ENCODE measurements at places on chromosomes 13 and 19.

DNA sequence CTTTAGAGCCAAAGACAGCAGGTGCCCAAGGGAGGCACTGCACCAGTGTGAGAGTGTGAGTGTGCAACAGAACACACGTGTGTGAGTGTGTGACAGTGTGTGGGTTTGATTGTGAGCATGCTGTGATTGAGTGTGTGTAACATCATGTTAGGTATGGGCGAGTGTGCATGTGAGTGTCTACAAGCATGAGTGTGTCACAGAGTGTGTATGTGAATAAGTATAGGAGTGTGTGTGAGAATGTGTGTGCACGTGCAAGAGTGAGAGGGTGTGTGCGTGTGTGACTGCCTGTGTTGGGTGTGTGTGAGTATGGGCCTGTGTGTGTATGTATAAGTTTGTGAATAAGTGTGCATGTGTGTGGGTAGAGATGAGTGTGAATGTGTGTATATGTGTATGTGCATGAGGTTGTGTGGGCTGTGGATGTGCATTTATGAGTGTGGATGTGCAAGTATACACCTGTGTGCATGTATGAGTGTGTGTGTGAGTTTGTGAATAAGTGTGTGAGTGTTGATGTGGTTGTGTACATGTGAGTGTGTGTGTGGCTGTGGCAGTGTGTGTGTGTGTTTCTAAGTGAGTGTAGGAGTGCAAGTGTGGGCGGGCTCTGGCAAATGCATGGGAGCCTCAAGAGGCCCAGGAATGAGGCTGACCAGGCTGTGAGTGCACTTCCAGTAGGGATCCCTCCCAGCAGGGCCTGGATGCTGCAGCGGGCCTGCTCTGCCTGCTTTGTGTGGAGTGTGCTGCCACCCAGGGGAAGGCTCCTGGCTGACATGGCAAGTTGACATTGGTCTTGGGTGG is 198.4 kb downstream of the COL4A1 start:
- peak; percentile 86 for DNase-seq

GRCh38 chr19:18421371-18421959 is 2.3 kb downstream of the SSBP4 start:
- DNase-seq: no peak

GRCh38 chr13:76641056-76641455 is 245.1 kb downstream of the KCTD12 start:
- DNase-seq: no peak

DNA sequence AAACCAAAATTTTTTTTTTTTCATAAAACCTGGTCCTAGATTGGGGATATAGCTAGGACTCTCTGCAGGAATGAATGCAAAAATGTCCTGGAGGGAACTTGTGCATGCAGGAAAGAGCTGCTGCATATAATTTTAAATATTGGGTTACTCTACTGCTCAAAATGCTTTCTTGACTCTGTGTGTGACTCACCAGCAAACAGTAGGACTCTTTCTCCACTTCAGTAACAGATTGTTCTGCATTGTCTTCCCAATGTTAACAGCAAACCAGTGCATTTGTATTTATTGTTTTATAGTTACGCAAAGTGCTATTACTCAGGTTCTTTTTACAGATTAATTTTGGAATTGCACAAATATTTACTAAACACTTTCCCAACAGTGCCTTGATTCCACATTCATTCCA is 163.7 kb upstream of the KL start:
- no peak for DNase-seq

DNA sequence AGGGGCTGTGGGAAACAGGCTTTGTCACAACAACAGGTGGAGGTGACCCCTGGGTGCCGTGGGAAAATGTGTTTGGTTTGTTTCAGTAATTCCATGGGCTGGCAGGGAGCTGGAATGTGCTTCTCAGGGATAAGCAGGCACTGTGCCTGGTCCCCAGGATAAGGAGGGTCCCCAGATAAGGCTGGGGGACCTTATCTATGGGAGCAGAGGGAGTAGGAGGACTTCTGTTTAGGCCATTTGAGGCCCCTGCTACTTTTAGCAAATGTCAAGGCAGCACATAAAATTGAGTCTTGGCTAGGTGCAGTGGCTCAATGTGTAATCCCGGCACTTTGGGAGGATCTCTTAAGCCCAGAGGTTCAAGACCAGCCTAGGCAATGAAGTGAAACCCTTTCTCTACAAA is 59.5 kb downstream of the KCNC3 start:
- DNase-seq: no peak

GRCh38 chr13:95437561-95437960 is 115.0 kb upstream of the CLDN10 start:
- peak; percentile 11 for DNase-seq

DNA sequence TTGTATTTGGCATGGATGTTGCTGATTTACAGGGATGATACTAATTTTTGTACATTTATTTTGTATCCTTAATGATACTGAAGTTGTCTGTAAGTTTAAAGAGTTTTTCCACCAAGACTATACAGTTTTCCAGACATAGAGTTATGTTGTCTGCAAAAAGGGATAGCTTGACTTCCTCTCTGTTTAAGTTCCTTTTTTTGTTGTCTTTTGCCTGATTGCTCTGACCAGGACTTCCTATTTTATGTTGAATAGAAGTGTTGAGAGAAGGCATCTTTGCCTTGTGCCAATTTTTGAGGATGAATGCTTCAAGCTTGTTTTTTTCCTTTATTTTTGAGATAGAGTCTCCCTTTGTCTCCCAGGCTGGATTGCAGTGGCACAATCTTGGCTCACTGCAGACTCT is 36.8 kb upstream of the ZNF681 start:
- DNase-seq: no peak

GRCh38 chr13:96817336-96817941 is 176.8 kb downstream of the OXGR1 start:
- no peak for DNase-seq

- no peak for DNase-seq
Observed at GRCh38 chr13:36814465-36814864, 4.6 kb upstream of the RFXAP start.

DNA sequence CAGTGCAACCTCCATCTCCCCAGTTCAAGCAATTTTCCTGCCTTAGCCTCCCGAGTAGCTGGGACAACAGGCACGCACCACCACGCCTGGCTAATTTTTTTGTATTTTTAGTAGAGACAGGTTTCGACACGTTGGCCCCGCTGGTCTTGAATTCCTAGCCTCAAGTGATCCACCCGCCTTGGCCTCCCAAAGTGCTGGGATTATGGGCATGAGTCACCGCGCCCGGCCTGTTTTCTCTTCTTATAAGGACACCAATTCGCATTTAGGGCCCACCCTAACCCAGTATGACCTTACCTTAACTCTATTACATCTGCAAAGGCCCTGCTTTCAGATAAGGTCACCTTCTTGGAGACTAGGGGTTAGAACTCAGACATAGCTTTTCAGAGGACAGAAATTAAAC is 35.1 kb downstream of the TMEM161A start:
- DNase-seq: no peak

GRCh38 chr13:110382229-110382628 is 75.1 kb downstream of the COL4A2 start:
- DNase-seq: peak; percentile 78

- peak; percentile 21 for DNase-seq
Observed at GRCh38 chr13:42041011-42041683, 7.3 kb upstream of the DGKH start.

DNA sequence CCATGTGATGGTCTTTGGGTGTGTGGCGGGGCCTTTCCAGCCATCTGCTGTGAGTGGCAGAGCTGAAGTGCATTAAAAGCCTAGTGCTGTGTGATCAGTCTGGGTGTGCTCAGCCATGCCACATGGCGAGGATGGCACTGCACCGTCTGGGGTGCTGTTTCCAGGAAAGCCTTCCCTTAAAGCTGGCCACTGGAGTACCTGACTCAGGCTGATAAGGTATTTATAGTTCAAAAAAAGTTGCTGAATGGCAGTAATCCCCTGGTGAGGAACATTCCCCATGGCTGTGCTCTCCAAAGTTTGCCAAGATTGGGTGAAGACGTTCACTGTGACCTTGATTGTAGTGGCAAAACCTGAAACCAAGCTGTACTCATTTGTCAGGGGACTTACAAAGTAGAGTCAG is 6.0 kb downstream of the GPI start:
- no peak for DNase-seq

GRCh38 chr19:4115818-4116385 is 8.0 kb downstream of the MAP2K2 start:
- DNase-seq: no peak

DNA sequence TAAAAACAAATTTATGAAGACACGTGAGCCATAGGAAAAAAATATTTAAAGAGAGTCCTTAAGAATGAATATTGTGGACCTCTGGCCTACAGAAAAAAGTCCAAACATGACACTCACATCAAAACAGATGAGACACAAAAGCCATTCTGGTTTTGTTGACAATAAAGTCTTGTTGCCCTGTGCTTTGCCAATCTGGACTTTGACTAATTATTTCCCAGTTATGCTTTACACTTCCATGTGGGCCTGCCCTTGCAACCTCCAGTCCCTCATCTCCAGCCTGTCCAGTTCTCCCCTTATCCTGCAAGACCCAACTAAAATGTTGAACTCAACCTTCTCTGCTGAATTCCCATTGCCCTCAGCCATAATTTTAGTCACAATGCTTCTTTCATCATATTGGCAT is 184.5 kb upstream of the SERP2 start:
- DNase-seq: no peak

DNA sequence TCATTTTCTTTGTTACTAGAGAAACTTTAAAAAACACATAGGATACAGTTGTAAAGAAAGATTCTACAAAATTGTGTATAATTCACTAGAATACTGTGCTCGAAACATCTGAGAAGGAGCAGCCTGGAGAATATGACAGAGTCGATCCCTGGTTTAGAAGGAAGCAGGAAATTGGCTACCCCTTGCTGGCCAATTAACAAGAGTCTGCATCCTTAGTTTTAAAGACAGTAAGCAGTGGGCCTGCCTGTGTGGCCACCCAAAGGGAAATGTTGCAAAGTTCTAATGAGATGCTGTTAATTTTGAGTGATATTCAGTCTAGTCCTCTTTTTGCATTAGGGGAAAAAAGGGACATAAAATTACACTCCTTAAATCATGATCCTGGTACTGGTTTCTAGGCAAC is 988.6 kb downstream of the PCDH17 start:
- DNase-seq: no peak

DNA sequence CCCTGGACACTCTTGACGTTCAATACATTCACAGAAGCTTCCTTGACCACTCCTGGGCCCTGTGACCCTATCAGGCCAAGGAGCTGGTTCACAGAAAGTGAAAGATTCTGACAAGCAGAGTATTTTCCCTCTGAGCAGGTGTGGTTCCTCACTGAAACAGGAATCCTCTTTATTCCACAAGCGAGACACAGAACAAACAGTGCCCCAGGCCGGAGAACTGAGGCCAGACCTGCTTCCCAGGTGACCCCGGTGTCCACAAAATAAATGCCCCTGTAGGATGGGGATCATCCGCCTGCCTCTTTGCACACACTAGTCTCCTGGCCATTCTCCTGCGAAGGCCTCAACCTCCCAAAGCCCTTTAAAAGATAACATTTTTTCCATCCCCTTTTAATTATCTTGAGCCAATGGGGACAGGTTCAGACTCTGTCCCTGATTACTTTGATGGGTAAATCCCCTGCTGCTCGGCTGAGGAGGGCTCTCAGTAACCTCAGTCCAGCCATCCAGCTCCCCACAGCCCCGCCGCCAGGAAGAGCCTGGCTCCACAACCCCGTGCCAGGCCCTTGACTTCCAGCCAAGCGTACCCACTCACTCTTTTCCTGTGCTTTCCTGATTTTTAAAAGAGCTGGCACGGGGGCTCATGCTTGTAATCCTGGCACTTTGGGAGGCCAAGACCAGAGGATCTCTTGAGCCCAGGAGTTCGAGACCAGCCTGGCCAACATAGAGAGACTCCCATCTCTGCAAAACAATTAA is 129.1 kb downstream of the FOXO1 start:
- DNase-seq: no peak

- no peak for DNase-seq
Observed at GRCh38 chr13:108268466-108269112, 929 bp upstream of the TNFSF13B start.

DNA sequence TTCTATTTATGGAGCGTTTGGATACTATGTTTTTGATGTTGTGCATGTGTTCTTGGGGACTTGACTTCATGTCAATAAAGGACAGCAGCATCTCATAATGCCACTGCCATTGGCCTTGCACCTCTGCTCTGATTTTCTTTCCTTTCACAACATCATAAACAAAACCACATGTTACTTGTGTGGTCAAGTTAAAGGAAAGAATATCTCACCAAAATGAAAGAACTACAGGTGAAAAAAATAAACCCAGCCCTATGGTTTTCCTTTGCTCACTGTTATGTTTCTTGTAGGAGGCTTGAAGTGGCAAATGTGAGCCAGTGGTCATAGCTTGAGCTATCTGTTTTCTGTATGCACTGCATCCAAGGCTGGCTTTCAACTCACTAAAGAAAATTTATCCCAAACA is 240.4 kb downstream of the KCNRG start:
- no peak for DNase-seq

DNA sequence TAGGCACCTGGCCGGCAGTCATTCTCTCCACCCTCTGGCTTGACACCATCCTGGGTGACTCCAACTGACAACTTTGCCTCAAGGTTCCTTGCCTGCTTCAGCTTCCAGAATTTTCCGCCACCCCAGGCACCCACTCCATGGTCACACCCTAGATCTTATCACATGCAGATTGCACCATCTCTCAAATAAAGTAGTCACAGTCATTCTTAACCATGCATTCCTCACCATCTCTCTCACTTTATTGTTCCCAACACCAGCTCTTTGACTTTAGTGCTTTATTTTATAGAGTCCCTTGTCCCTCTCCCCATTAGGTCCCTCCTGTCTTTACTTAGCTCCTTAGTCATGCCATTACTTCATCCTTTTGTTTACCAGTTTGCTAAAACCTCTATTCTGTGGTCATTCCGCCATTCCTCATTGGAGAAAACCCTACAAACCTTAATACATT is 351.7 kb downstream of the SPRY2 start:
- DNase-seq: peak; percentile 46

- DNase-seq: peak; percentile 86
Observed at GRCh38 chr13:70249332-70250064, 141.2 kb upstream of the KLHL1 start.

- DNase-seq: no peak
Observed at GRCh38 chr13:26501641-26502040, 55.8 kb upstream of the WASF3 start.

DNA sequence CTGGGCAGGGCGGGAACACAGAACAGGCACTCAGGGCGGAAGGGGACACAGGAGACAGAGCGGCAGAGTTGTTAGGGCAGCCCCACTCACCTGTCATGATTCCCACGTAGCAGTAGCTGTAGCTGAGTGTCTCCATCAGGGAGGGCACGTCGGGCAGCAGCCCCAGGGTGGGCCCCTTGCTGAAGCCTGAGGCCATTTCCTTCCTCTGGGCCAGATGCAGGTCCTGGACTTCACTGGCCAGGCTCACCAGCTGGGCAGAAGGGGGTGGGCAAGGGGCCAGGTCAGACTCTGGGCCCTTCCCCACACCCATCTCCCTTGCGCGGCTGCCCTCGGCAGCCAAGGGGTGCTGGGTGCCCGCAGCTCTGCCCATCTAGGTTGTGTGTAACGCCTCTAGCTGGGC is 5.9 kb downstream of the MBOAT7 start:
- no peak for DNase-seq

- no peak for DNase-seq
Observed at GRCh38 chr13:51326777-51327176, 12.7 kb upstream of the SERPINE3 start.
